RWPE2 (cell line): ENCODE measurements at places on chromosomes 7 and 10.

- DNase-seq, result no peak
- H3K4me1 ChIP-seq, result no peaks in the 10 kb centered on the region
- H3K36me3 ChIP-seq, result no peaks in the 10 kb centered on the region
- peaks cover 9% of the 10 kb centered on the region for H3K27me3 ChIP-seq
- no peak overlapping the region for H3K27ac ChIP-seq
Observed at GRCh38 chr10:42951486-42952251, 125.2 kb upstream of the RET start.

- H3K27ac ChIP-seq, result no peak overlapping the region
- H3K4me1 ChIP-seq, result no peaks in the 10 kb centered on the region
- no peaks in the 10 kb centered on the region for H3K27me3 ChIP-seq
- H3K36me3 ChIP-seq, result no peaks in the 10 kb centered on the region
Observed at GRCh38 chr10:106714734-106715555, 449.6 kb downstream of the SORCS1 start.

- no peaks in the 10 kb centered on the region for H3K4me1 ChIP-seq
- H3K4me3 ChIP-seq, result no peak within 1 kb of the TSS
- no peaks in the 10 kb centered on the region for H3K27me3 ChIP-seq
- H3K27ac ChIP-seq, result no peak within 1 kb of the TSS
- DNase-seq, result no peak
Observed at GRCh38 chr10:69278446-69278963, at the start of gene HK1. TSS of gene HK1 (plus strand) at chr10:69278496.

GRCh38 chr10:29636178-29636577, 1.4 kb upstream of the SVIL start:
- no peaks in the 10 kb centered on the region for H3K27me3 ChIP-seq
- H3K27ac ChIP-seq, result peak overlapping the region; percentile 97
- H3K4me1 ChIP-seq, result peaks cover 46% of the 10 kb centered on the region
- DNase-seq, result no peak

- peaks cover 12% of the 10 kb centered on the region for H3K4me1 ChIP-seq
- no peaks in the 10 kb centered on the region for H3K27me3 ChIP-seq
- DNase-seq, result no peak
- H3K27ac ChIP-seq, result no peak overlapping the region
- no peaks in the 10 kb centered on the region for H3K36me3 ChIP-seq
- H3K4me3 ChIP-seq, result no peak overlapping the region
Observed at GRCh38 chr7:50730446-50731400, 52.0 kb downstream of the GRB10 start.

DNA sequence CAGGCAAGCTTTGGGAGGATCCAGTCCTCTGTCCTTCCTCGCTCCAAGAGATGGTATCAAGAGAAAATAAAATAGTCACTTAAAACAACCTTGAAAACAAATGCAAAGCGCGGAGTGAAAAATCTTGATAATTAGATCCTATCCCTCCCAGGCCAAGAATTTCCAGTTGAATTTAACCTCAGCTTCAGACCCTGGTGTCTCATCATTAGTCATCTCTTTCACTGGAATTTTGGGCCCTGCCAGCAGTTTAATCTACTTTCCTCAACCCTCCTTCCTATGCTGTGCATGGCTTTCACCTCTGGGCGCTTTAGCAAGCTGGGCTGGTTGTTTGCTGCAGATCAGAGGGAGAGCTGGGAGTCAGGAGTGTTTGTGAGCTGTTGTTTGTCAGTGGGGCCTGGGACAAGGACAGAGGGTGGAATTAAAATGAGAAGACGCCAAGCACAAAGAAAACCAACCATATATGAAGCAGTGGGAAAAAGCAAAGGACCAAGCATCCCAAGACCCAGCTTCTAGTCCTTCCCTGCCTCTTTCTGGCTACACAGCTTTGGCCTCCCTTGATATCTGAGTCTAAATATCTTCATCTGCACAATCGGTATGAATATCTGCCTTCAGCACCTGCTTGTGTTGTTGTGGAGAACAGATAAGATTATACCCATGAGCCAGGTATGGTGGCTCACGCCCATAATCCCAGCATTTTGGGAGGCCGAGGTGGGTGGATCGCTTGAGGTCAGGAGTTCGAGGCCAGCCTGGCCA, 13.5 kb downstream of the MYOF start:
- no peaks in the 10 kb centered on the region for H3K27me3 ChIP-seq
- H3K4me1 ChIP-seq, result peaks cover 82% of the 10 kb centered on the region
- no peak overlapping the region for H3K4me3 ChIP-seq
- peak overlapping the region; percentile 98 for H3K27ac ChIP-seq
- peak; percentile 75 for DNase-seq
- H3K36me3 ChIP-seq, result peaks cover 48% of the 10 kb centered on the region

- H3K4me1 ChIP-seq, result peaks cover 31% of the 10 kb centered on the region
- no peaks in the 10 kb centered on the region for H3K27me3 ChIP-seq
- no peak for DNase-seq
- no peaks in the 10 kb centered on the region for H3K36me3 ChIP-seq
- no peak overlapping the region for H3K4me3 ChIP-seq
- H3K27ac ChIP-seq, result peak overlapping the region; percentile 97
Observed at GRCh38 chr7:5557920-5558401, 134.3 kb upstream of the TNRC18 start.

GRCh38 chr7:157274991-157275427, 61.8 kb upstream of the DNAJB6 start:
- 0 out of 2 replicates have a peak, but pooled peaks cover 8% of the 10 kb centered on the region for H3K36me3 ChIP-seq
- no peak overlapping the region for H3K27ac ChIP-seq
- no peaks in the 10 kb centered on the region for H3K27me3 ChIP-seq
- H3K4me3 ChIP-seq, result no peak overlapping the region
- peaks cover 29% of the 10 kb centered on the region for H3K4me1 ChIP-seq

DNA sequence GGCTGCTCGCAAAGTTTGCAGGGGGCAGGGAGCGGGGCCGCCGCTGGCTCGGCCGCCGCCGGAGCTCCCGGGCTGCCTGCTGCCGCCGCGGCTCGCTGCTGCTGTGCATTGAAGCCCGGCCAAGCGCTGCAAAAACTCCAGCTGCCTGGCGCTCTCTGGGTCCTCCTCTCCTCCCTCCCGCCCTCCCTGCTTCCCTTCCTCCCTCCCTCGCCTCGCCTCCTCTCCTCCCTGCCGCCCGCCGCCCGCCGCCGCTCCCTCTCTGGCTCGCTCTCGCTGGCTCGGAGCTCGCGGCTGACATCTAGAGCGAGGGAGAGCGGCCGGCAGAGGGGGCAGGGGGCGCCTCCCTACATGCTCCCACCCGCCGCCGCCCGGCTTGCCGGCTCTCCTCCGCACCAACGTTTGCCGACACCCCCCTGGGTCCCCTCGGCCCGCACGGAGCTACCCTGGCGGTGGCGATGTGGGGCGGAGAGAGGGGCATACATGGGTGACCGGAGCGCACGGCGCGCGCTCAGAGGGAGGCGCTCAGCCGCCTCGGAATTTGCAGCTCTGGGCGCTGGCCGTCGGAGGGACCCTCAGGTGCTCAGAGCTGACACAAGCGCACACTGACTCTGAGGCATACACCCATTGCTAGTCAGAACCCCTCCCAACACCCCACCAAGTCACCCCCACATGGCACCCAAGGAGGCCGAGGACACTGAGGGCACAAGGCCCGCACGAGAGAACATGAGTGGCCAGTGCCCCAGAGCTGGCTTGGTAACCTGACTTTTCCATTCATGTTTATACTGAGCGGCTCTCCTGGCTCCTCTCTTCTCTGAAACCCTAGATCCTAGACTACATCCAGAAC, 1.2 kb upstream of the PLXNA4 start:
- H3K4me3 ChIP-seq, result peak overlapping the region; percentile 13
- H3K36me3 ChIP-seq, result no peaks in the 10 kb centered on the region
- no peak overlapping the region for H3K27ac ChIP-seq
- peaks cover 67% of the 10 kb centered on the region for H3K27me3 ChIP-seq
- DNase-seq, result no peak

- DNase-seq, result no peak
- no peak overlapping the region for H3K4me3 ChIP-seq
- no peaks in the 10 kb centered on the region for H3K4me1 ChIP-seq
Observed at GRCh38 chr10:84293574-84294016, 34.8 kb upstream of the CCSER2 start.

GRCh38 chr10:24737001-24737400, 13.3 kb upstream of the ARHGAP21 start:
- H3K4me1 ChIP-seq, result peaks cover 5% of the 10 kb centered on the region
- H3K36me3 ChIP-seq, result no peaks in the 10 kb centered on the region
- DNase-seq, result no peak
- no peak overlapping the region for H3K27ac ChIP-seq
- H3K27me3 ChIP-seq, result no peaks in the 10 kb centered on the region

- no peaks in the 10 kb centered on the region for H3K27me3 ChIP-seq
- no peak for DNase-seq
- H3K4me1 ChIP-seq, result peaks cover 23% of the 10 kb centered on the region
- H3K4me3 ChIP-seq, result no peak overlapping the region
- H3K27ac ChIP-seq, result no peak overlapping the region
Observed at GRCh38 chr7:94179466-94179865, 175.3 kb upstream of the BET1 start.

GRCh38 chr7:91344911-91345310, 80.7 kb downstream of the FZD1 start:
- DNase-seq, result no peak
- H3K4me3 ChIP-seq, result no peak overlapping the region
- H3K36me3 ChIP-seq, result no peaks in the 10 kb centered on the region
- no peaks in the 10 kb centered on the region for H3K4me1 ChIP-seq
- no peak overlapping the region for H3K27ac ChIP-seq

DNA sequence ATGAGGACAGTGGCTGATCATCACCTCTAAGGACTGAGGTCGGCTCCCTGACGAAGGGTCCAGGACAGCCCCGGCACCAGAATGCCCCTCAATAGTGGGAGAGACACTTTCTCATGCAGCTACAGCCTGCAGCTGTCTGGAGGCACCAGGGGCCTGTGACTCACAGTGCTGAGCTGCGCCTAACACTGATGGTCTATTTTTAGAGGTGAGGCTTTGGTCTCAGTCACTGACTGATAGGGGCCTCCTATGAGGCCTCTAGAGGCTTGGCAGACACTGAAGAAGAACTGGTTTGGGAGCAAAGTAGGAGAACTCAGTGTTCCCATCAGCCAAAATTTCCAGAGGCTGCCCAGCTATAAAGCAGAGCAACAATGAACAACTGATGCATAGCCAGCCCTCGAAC, 130.1 kb downstream of the COBL start:
- no peaks in the 10 kb centered on the region for H3K4me1 ChIP-seq
- no peak overlapping the region for H3K27ac ChIP-seq
- no peak for DNase-seq
- no peaks in the 10 kb centered on the region for H3K36me3 ChIP-seq
- H3K27me3 ChIP-seq, result no peaks in the 10 kb centered on the region

DNA sequence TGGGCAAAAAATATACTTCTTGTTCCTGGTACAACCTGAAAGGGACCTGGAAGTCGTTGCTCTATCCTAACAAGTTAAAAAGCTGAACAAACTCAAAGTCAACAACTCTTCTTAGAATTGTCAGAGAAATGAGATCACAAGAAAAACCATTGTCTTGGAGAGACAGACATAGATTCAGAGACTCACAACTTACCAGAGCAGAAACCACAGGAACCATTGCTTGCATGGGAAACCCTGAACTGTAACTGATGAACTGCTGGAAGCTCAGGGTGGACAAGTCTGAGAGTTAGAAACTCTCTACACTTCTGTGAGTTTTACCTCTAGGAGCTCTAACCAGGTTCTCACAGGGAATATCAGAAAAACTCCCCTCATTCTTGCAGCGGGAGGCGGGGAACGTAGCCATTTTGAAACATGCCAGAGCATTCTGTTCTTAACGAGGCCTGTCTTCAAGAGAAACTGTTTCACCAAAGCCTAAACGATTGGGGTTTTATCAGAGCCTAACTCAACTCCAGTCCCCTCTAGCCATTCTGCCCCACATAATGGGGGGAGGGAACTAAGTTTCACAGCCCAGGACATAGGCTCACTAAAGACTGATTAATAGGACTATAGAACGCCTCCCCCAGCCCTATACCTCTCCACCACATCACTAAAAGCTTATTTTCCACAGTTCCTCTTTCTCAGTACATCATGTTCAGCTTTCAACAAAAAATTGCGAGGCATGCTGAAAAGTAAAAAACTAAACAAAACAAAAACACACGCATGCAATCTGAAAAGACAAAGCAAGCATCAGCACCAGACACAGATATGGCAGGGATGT, 12.0 kb upstream of the GSDME start:
- H3K4me3 ChIP-seq, result no peak overlapping the region
- no peaks in the 10 kb centered on the region for H3K27me3 ChIP-seq
- no peaks in the 10 kb centered on the region for H3K36me3 ChIP-seq
- DNase-seq, result no peak

DNA sequence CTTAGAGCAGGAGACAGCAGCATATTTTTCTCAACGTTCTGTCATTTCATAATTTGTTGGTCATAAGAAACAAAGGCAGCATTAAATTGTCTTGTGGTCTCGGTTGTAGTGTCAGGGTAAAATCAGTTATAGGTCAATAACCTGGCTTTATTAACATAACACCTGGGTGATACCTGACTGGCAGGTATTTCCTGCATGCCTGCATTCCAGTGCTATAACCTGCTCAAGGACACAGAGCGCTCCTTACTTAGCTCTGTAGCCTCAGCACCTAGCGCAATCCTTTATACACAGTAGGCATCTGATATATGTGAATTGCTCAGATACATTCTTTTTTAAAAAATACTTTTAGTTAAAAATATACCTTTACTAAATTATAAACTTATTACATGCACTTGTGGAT, 38.9 kb upstream of the PRKG1 start:
- no peak overlapping the region for H3K4me3 ChIP-seq
- no peak overlapping the region for H3K27ac ChIP-seq
- no peaks in the 10 kb centered on the region for H3K36me3 ChIP-seq
- no peak for DNase-seq

DNA sequence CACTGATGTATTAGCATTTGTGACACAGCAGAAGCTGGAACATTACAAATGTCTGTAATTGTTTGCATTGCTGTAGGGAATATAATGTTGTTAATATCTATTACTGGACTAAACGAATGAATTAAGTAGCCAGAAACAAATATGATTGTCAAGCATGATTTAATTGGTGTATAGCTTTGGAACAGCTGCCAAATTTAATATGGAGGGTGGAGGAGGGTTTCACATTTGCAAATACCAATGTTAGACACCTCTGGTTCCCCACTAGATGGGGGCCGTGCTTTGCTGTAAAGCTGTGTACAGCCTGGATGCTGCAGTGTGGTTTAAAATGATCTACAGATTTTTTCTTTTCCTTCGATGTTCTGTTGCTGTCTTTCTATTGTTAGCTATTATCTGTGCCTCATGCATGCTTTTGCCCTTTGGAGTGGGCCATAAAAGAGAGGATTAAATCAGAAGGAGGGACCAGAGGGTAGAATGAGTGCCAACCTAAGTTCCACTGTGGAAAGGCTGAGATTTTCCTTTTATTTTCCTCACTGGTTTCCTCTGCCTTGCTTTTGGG, 23.1 kb downstream of the DNAJB9 start:
- H3K36me3 ChIP-seq, result no peaks in the 10 kb centered on the region
- no peaks in the 10 kb centered on the region for H3K4me1 ChIP-seq
- no peak for DNase-seq
- no peaks in the 10 kb centered on the region for H3K27me3 ChIP-seq
- no peak overlapping the region for H3K4me3 ChIP-seq

GRCh38 chr10:114395366-114396022, 8.8 kb downstream of the AFAP1L2 start:
- H3K4me3 ChIP-seq, result no peak overlapping the region
- no peaks in the 10 kb centered on the region for H3K36me3 ChIP-seq
- no peak for DNase-seq
- no peak overlapping the region for H3K27ac ChIP-seq
- no peaks in the 10 kb centered on the region for H3K27me3 ChIP-seq
- H3K4me1 ChIP-seq, result peaks cover 19% of the 10 kb centered on the region
